ENCODE measurements at places on chromosomes 7 and 10.

DNA sequence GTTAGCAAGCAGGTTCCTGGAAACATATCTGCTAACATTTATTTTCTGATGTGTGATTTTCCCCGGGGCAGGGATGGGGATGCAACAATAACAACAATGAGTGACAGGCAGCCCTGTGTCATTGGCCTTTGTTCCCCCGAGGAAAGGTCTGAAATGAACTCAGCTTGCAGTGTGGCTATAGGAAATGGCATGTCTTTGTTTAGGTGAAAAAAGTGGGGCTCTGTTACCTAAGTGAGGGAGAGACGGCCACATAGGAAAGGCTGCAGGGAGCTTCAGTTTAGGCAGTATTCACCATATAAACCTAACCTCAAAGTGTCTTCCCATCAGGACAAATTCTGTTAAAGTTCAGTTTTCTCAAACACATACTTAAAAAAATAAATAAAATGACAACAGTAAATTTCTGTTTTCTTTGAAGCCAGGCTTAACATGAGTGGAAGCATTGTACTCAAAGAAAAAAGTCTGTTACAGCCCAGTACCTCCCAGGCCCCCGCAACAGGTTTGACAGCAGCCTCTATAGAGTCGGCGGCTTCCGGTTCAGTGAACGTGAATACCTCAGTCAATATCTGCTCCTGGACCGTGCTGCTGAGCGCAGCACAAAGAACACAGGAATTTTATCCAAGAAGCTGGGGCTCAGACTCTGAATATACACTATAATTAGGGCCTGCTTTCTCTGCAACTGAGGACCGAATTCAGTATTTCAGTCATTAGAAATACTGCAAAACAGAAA lies 168.3 kb downstream of the GLI3 start:
- DNase-seq, result no peak

- DNase-seq, result no peak
Measured at GRCh38 chr10:5600908-5601307, 65.5 kb downstream of the ASB13 start.

- no peak for DNase-seq
Measured at GRCh38 chr7:3243256-3243655, 57.8 kb upstream of the SDK1 start.

DNA sequence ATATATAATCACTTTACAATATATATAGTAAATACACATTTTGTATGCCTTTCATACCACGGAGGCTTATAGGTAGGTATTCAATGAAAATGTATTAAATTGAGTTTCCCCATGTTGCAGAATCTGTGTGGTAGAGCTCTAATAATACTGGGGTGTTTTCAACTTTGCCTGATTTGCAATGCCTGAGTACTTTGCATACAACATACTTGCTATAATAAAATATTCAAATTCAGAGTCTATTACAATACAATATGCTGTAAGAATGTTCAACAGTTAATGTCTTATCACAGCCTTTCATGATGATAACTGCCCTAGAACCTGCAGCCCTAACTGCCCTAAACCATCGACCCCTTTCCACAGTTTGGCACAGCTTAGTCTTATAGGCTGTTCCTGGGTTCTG lies 114.6 kb downstream of the DGKI start:
- no peak for DNase-seq

DNA sequence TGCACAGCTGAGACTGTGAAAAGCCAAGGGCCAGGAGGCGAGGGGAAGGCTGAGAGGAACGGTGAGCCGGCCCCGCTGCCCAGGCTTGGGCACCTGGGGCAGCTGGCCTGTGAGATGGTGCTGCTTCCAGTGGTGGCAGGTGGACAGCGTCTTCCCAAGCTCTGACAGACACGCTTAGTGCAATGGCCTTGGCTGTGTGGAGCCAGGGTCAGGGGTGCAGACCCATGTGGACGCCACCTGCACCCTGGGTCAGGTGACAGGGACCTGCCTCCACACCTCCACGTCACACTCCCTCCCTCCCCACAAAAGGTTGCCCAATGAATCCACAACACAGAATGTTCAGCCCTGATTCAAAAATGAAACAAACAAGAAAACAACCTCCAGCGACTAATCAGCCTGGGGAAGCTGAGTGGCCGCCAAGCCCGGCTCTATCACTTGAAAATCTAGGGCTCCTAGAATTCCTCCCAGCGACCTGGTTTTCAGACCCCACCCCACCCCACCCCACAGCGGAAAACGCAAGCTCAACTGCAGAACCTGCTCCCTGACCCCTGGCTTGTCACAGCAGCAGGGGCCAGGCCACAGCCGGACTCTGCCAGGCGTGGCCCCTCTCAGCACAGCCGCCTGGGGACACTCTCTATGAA lies 54.3 kb downstream of the PRKAG2 start:
- DNase-seq, result peak; percentile 75
